ENCODE measurements at places on chromosomes 3 and 15.

GRCh38 chr15:22844421-22845288 is 6.2 kb downstream of the NIPA2 start:
- no peak for DNase-seq

GRCh38 chr3:123332124-123332641 is 116.7 kb downstream of the ADCY5 start:
- no peak for DNase-seq

- no peak for DNase-seq
Measured at GRCh38 chr3:69594286-69594685, 145.0 kb upstream of the MITF start.

DNA sequence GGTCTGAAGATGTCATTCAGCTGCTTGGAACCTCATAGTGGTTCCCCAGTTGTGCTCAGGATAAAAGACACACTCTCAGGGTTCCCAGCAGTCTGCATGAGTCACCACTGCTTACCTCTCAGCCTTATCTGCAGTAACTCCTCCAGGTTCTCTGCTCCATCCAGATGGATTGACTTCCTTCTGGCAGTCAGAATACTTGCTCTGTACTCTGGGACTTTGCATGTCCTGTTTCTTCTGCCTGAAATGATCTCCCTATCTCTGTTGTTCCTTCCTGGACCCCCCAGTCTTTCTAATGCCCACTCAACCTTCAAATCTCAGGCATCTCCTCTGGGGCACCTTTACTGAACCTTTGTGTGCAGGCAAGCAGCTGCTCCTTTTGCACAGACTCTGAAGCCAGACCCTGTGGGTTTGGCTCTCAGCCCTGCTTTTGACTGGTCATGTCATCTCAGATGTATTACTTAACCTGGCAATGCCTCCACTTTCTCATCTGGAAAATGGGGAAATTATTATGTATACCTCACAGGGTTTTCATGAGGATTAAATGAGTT is 38.4 kb downstream of the ITPR1 start:
- DNase-seq, result no peak

DNA sequence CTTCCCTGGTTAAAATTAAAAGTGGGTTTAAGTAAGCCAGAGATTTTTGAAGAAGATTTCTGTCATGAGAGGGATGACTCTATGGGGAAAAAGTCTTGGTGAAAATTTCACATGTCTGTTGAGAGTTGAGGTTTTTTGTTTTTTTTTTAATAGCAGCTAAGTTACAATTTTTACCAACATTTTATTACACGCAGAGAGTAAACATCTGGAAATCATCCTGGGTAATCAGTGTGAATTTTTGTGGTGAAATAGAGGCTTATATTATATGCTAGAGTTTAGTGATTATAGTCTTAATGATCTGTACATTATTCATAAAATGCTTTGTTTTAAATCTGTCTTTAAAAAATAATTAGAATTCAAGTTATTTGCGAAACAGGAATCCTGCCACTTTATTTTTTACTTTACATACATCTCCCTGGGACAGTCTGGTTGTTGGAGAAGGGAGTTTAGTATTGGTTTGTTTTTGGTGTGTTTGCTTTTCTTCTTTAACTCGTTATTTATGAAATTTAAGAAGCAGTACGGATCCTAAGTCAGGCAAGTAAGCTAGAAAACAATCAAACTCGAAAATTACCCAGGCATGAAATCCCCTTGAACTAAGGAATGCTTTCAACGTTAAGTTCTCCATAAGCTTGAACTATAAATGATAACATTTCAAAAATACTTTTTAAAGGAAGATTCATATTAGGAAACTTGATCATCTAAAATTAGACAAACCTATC is 143.4 kb upstream of the TSC22D2 start:
- no peak for DNase-seq

GRCh38 chr3:58999774-59000160 is 50.1 kb downstream of the CFAP20DC start:
- DNase-seq, result no peak

DNA sequence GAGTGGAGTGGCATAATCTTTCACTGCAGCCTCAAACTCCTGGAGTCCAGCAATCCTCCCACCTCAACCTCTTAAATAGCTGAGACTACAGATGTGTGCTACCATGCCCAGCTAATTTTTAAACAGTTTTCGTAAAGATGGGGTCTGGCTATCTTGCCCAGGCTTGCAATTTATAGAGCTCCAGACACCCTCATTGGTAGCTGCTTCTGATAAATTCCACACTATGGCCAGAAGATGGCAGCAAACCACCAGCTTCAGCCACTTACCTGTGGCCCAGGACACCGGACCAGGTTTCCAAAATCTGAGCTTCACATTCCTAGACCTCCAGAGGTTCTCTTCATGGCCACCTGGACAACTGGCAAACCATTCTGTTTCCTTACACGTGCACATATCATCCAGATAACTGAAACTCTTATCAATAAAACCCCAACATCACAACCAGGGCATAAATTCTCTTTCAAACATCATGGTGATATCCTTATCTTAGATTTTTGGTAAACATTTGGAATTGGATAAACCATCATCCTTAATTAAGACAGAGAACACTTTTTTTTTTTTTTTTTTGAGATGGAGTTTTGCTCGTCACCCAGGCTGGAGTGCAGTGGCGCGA is 28.9 kb downstream of the FBXW12 start:
- DNase-seq, result peak; percentile 19

DNA sequence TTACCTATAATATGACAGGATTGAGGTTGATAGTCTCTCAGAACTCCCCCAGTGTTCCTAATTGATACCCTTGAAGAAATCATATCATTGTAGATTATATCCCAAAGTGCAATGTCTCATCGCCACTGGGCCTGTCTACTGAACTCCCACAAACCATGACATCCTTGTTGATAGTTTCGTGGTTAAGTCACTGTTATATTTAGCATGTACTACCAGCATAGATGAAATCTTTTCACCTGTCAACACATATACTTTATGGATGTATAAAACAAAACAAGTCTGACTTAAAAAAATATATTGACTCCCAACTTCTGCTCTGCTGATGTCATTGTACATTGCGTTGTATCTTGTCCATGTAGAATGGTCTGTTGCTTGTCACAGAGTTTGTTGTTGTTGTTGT is 128.1 kb downstream of the IQCH start:
- no peak for DNase-seq

DNA sequence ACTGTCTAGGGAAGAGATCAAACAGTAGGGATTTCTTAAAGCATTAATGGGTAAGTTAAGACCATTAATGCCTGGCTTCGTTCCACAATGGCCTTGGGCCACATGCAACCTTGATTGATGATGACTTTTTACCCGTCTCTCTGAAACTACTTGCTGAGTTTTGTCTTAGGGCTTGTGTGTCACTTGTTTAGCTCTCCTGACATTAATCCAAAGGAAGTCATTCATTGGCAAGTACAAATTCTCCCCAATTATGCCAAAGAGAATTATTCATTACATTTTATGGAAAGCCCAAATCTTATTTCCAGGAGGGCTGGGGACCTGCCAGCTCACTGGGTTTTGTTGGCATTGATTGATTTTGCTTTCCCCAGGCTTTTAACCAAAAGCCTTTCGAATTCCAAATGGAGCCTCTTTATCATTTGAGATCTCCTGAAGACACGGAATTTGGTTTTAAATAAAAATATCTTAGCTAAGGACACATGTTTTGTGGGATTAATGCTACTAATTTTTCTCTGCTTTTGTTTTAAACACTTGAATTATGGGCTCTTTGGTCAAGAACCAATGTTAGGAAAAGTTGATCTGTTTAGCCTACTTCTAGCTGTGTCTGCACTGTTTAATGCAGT is 40.7 kb downstream of the SERPINI1 start:
- no peak for DNase-seq

DNA sequence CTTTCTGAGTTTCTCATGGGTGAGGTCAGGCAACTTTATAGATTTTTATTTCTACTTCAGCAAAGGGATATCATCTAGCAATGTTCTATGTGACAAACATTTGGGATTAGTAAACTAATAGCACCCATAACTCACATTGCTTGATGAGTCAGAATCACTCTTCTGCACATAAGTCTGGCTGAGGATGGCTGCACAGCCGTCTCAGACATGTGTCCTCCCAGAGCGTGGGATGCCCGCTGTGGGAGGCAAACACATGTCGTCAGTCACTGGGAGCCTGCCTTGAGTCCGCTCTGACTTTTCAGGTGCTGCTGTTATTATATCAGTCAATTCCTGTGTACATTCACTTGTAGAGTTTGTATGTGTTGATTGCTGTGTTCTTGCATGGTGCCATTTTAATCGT is 230.7 kb upstream of the TRIM42 start:
- no peak for DNase-seq

DNA sequence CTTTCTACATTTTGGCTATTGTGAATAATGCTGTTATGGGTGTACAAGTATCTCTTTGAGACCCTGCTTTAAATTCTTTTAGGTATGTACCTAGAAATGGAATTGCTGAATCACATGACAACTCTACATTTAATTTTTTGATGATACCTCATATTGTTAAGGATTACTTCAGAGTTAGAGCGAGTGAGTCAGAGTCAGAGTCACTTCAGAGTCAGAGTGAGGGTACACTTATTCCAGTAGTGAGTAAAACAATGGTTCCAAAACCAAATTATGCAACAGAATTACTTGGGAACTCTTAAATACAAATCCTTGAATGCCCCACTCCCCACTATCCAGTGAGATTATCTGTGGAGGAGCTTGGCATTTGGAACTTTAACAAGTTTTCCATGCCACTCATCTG is 50.3 kb upstream of the SNRK start:
- DNase-seq, result no peak

DNA sequence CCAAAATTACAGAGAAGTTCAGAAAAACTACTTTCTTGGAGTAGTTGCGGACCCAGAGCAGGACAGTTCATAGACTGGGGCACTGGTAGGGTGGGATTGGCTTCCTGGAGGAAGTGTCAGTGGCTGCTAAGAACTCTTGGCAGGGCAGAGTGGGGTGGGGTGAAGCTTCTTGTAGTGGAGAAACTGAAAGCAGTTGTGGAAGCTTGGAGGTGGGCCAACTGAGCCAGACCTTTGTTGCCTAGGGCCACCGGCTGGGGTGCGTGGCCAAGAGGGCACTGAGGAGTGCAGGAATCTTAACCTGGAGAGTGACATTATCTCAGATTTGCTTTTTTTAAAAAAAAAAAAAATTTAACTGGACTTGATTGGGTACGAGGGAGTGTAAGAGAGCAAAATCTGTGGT is 3.1 kb downstream of the KAT2B start:
- peak; percentile 18 for DNase-seq

DNA sequence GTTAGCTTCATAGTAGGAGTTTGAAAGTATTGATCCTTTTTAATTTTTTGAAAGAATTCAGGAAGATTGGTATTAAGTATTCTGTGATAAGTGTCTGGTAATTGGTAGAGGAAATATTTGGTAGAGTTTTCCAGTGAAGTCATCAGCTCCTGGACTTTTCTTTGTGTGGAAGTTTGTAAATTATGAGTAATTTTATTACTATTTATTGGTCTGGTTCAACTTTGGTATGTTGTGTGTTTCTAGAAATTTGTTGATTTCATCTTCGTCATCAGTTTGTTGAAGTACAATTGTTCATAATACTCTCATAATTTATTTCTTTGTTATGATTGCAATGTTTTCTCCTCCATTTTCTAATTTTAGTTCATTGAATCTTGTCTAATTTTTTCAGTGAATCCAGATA is 832.0 kb downstream of the OTOL1 start:
- no peak for DNase-seq

Measured in stimulated activated CD4-positive, alpha-beta T cell treated with anti-CD3 and anti-CD28 coated beads, Interleukin-1b, Interleukin-23, amount 100 ng/mL, for 1 hour (primary cell).